ENCODE measurements at places on chromosomes 5 and 9. TPM values are rescaled to one million over a fixed set of nuclear protein-coding genes. Genes with fewer than 3 reads are reported as not detected.

DNA sequence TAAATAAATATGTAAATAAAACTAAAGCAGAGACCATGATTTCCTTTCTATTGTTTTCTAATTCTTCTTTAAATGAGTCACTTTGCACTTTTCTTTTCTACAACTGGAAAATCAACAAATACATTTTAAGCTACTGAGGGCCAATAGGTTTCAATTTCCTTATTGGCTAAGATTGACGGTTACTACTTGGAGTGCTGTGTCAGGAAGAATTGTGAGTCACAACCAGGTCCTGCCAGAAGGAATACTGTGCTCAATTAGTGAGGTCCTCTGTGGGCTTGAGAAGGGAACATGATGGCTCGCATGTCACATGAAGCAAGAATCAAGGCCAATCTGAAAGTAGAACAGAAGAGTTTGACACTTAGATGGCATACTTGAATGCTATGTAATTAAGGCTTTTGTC is 110.8 kb downstream of the HMHB1 start:
- DNase-seq = no peak

GRCh38 chr9:82581935-82582334 is 481.0 kb downstream of the RASEF start:
- no peak for DNase-seq

GRCh38 chr5:171549274-171549673 is 129.8 kb downstream of the FGF18 start:
- DNase-seq = no peak

DNA sequence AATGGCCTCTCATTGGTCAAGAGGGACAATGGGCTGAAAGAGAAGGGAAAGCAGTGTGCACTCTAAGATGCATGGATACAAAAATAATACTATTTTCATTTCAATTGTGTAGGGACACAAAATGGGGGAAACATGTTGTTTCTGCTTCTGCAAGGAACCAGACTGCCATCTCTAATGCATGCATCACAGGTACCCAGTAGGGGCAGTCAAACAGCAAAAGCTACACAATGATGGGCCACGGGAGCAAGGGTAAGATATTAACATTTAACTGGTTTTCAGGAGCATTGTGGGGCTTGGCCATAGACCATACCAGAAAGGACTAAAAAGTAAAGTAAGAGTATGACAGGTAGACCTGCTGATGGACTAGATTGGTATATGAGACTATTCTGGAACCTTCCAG is 535.8 kb downstream of the SPATA31D1 start:
- no peak for DNase-seq

DNA sequence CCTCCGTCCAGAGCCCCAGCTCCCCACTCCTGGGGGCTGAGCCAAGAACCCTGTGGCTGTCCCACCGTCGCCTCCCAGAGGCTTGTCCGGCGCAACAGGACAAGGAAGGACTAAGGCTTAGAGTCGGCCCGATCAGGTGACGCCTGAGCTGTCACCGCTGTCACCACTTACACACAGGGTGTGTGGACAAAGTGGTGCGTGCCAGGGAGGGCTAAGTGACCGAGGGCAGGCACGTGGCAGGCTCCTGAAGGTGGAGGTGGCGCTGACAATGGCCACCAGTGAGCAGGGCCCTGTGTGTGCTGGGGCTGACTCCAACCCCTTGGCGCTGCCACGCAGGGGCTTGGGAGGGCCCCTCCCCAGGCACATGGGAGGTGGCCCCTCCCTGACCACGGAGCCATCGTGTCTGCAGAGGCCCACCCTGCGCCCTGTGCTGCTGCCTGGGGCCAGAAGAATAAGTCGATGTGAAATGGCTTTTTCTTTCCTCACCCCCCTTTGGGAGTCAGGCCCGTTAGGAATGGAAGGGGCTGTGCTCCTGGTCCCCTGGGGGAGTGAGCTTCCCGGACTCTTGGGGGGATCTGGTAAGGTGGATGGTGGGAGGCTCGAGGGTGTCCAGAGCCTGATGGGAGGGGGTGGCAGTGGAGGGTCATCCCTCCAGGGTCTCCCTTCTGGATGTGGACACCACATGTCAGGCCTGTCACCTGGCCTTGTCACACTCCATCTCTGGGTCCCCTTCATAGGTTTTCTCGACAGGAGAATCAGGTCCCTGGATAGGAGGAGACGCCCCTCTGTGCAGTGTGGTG is 2.6 kb upstream of the GPSM1 start:
- no peak for DNase-seq

- DNase-seq = no peak
Measured at GRCh38 chr5:35202319-35203111, 27.8 kb downstream of the PRLR start.

- DNase-seq = no peak
Measured at GRCh38 chr5:65981969-65982619, 55.7 kb downstream of the ERBIN start.

DNA sequence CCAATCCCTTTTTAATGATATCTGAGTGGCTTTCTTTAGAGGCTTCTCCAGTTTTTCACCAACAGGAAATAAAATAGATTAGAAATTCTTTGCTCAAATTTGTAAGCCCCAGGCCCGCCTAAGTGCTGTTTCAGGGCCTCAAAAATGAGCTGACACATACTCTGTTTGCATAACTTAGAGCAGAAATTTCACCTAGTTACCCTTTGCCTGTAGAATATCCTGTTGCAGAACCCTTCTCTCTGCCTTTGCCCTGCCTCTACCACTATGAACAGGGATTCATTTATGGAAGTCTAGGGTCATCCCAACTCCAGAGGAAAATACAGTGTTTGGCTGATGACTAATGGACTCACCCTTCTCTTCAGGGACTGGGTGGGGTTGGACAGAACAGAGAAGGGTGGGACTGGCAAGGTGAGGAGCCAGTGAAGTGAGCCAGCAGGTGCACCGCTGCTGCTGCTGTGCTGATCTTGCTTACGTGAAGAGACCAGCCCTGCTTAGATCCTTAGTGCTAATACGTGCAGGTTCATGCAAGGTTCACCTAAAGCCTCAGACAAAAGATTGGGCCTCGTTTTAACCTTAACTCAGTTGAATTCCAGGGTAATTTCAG is 22.8 kb downstream of the OSTF1 start:
- no peak for DNase-seq

Gene PPP3R2
- total RNA-seq = not detected

Gene IFNA14
- total RNA-seq = not detected

Gene UBE2QL1
- 0.49 TPM for total RNA-seq

Measured in ureter (tissue), 1 donor.